Stimulated activated CD4-positive, alpha-beta T cell treated with anti-CD3 and anti-CD28 coated beads, TNF-alpha, amount 100 ng/mL, for 1 hour (primary cell): ENCODE measurements at places on chromosomes 6 and 20.

DNA sequence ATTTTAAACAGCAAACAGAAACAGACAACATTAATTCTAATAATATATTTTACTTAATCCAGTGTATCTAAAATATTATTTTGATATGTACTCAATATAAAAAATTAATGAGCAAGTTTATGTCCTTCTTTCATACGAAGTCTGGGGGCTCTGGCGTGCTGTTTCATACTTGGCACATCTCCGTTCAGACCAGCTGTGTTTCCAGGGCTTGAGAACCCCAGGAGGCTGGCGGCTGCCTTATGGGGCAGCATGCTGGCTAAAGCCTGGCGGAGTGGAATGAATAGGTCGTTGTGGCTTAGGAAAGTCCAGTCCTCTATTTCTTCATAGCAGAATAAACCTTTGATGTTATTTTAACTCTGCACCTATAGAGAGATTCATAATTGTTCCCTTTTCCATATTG is 43.3 kb downstream of the DUSP22 start:
- no peak for DNase-seq

GRCh38 chr6:24072038-24072746 is 53.8 kb upstream of the NRSN1 start:
- DNase-seq: no peak

- DNase-seq: no peak
These were observed 673.1 kb downstream of the HTR1B start for GRCh38 chr6:76790045-76790796.

GRCh38 chr6:96923871-96924493 is 546 bp upstream of the KLHL32 start:
- DNase-seq: no peak

- DNase-seq: no peak
These were observed 9.6 kb downstream of the RIPOR2 start for GRCh38 chr6:24926192-24926591.

DNA sequence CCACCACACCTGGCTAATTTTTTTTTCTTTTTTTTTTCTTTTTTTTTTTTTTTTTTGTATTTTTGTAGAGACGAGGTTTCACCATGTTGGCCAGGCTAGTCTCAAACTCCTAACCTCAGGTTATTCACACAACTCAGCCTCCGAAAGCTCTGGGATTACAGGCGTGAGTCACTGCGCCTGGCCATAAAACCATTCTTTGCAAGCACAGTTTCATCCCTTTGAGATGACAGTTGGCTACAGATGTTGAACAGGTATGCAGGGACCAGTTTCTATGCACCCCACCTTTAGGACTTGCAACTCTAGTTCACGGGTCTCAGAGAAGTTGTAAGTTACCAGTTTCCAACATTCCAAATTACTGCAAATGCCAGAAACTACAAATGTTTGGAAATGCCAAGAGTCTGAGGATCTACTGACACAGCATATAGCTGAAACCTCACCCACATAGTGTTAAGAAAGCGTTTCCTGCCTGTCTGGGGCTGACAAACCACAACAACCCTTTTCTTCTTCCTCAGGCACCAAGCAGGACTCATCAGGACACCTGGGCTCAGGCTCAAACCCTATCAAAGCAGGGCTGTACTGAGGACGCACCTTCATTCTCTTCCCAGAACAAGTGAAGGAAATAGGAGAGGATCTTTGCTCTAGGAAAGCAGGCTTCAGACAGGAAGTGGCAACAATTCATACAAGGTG is 22.9 kb downstream of the ARHGAP18 start:
- no peak for DNase-seq

- no peak for DNase-seq
These were observed 154.6 kb downstream of the ZDHHC14 start for GRCh38 chr6:157535340-157536222.

GRCh38 chr6:722077-722524 is 29.2 kb upstream of the EXOC2 start:
- DNase-seq: peak; percentile 43

DNA sequence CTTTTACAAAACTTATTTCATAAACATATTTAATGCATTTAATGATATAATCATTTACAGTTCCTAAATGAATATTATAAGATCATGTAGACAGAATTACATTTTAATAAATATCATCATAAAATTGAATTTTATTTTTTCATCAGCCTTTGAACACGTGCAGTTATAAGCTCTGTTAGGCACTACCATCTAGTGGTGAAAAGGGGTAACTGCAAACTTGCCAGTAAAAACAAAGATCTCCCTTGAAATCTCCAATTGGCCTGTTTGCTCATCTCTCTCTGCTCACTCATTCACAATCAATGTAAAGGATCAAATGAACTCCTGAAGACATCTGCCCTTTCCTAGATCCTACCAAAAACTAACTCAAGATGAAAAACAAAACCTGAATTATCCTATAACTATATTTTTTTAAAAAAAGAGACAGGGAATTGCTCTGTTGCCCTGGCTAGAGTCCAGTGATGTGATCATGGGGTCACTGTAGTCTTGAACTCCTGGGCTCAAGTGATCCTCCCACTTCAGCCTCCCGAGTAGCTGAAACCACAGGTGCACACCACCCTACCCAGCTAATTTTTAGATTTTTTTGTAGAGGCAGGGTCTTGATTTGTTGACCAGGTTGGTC is 31.7 kb downstream of the SAMHD1 start:
- no peak for DNase-seq

GRCh38 chr20:10247440-10247839 is 28.8 kb downstream of the SNAP25 start:
- no peak for DNase-seq

- no peak for DNase-seq
These were observed 453.1 kb upstream of the SLC35B3 start for GRCh38 chr6:8888468-8888867.

- DNase-seq: no peak
These were observed 17.9 kb upstream of the EXOC2 start for GRCh38 chr6:710601-711571.

DNA sequence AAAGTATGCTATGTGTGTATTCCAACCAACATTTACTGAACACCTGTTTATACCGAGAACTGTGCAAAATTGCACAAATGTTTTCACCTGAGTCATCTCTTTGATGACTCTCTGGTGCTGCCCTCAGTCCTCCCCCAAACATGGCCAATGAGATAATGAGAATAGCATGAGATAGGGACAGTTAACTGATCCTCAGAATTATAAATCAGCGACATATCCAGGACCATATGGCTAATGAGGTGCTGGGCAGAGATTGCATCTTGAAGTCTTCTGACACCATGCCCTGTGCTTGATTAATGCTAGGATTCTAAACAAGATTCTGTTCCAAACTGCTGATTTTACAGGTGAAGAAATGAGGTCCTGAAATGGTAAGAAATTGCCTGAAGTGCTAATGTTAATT is 13.0 kb downstream of the CLVS2 start:
- no peak for DNase-seq

DNA sequence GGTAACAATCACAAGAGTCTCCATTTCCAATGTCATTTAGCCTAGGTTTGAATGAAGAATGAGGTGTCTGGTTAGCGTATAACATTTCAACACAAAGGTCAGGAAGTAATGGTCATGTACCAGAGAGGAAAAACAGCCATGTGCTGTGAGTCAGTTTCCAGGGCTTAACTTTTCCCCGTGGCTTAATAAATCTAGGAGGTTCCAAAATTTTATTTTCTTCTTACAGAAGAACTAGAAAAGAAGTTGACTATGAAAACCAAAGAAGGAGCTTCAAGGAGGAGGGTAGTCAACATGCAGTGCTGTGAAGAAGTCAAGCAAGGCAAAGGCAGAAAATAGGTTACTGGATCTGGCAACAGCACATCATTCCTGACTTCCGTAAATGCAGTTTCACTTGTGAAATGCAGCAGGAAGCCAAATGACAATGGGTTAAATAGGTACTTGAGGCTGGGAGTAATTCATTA is 8.4 kb upstream of the GABRR2 start:
- no peak for DNase-seq
